ENCODE measurements at places on chromosomes 5 and 9.

DNA sequence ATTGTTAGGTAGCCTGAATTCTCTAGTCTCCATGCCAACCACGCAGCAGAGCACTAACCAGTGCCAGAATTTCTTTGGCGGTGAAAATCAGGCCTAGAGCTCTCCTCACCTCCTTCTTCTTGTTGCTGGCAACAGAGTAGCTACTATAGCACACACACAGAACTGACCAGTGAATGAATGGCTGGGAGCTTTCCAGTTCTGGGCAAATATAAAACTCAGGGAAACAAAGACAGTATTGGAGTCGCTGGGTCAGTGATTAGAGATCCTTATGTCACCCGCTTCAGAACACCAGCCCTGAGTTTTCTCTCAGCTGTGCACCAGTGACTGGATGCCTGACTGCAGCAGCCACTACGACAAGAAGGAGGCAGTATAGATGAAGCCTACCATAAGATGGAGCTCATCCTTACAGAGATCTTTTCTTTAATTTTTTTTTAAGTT, 26.9 kb upstream of the FEM1C start:
- no peak for DNase-seq

DNA sequence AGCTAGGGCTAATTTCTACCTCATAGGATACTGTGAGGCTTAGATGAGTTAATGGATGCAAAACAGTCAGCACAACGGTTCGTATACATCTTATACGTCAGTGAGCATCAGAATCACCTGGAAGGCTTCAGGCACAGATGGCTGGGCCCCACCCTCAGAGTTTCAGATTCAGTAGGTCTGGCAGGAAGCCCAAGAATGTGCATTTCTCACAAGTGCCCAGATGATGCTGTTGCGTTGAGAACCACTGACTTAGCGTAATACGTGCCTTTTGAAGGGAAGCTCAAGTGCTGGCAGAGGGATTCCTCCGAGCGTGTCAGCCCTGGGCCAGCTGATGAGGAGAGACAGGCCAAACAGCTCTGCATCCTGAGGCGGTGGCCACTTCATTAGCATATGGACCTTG, 117.1 kb upstream of the WWC1 start:
- no peak for DNase-seq

DNA sequence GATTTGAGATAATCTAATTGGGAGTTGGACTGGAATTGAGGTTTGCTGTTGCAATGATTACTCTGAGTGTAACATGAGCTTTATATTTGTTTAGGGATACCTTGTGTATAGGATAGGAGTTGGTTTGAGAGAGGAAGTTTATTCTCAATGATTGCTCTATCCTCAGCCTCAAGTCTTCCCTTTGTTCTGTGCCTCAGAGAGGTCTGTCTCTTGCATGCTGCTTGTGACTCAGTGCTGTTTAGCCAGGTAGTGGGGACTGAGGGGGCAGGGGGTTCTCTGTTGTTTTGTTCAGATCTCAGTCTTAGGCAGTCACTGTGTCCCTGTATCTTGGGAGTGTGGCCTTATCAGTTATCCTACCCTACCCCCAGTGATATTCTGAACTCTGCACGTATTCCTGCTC, 192.1 kb downstream of the SPATA31D1 start:
- DNase-seq, result no peak

DNA sequence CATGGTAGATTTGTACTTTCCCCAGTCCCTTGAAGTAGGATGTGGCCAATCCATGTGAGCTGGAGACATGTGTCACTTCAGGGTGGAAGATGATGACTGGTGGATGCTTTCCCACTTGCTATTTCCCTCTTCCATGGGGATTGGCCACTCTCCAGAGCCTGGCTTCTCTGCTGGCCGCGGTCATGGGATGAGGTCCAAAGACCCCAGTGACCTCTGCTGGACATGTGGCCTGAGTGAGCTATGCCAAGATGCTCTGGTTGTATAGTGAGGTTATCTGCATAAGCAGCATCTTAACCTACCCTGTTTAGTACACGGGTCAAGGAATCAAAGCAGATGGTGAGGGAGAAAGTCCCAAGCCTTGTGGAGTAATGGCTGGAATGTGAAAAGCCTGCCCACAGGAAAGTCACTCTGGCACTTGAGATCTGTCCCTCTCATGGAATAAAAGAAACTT, 47.1 kb downstream of the SH3PXD2B start:
- DNase-seq, result no peak

DNA sequence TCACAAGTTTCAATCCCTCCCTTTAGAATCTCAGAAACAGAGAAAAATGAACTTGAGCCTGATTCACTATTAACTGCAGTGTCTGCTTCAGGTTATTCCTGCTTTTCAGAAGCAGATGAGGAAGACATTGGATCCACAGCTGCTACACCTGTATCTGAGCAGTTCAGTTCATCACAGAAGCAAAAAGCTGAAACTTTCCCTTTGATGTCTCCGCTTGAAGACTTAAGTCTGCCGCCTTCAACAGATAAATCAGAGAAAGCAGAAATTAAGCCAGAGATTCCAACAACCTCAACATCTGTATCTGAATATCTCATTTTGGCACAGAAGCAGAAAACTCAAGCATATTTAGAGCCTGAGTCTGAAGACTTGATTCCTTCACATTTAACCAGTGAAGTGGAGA, 42.1 kb downstream of the CMYA5 start:
- no peak for DNase-seq

All from LoVo (cell line).